Ecto neural progenitor cell (in vitro differentiated cells): ENCODE measurements at places on chromosomes 5 and 9.

- DNase-seq: peak; percentile 54
Measured at GRCh38 chr5:135149956-135150723, 116.1 kb upstream of the PITX1 start.

- DNase-seq: no peak
Measured at GRCh38 chr5:161085056-161085455, 233.0 kb upstream of the ATP10B start.

DNA sequence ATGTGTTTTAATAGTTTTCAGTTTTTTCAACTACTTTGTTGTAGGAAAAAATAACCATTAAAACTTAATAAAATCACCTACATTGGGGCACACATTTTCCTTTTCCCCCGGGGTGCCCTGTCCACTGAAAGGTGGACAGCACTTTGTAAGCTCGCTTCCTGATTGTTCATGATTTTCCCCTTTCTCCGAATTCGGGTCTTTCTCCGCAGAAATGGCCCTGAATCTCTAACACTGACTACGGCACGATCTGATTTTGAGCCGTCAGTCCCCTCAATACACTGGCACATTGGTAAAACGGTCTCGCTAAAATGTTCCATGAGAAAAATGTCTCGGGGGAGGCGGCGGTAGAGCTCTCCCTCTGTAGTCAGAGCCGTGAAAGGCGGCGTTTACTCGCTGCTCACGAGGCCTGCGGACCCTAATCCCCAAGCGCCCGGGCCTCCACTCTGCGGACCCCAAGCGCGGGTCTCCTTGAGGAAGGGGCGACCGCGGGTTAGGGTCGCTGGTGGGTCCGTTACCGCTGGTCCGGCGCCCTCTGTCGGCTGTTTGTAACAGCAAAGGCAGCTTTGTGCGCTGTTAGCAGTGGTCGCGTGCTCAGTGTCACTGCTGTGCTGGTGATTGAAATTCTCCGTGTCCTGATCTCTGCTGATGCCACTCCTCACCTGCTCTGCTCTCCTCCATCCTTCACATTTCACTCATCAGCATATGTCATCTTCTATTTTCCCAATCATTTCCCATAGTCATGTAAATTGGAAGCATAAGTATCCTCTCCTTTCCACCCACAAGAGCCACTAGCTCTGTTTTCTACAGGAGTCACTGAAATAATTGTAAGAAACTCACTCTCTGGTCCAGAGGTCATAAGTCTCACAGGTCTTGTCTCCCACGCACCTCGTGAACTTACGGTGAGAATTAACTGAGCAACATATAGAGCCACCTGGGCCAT lies 10.8 kb upstream of the IFNA2 start:
- peak; percentile 89 for DNase-seq

- no peak for DNase-seq
Measured at GRCh38 chr5:168305281-168305680, 13.8 kb downstream of the WWC1 start.

DNA sequence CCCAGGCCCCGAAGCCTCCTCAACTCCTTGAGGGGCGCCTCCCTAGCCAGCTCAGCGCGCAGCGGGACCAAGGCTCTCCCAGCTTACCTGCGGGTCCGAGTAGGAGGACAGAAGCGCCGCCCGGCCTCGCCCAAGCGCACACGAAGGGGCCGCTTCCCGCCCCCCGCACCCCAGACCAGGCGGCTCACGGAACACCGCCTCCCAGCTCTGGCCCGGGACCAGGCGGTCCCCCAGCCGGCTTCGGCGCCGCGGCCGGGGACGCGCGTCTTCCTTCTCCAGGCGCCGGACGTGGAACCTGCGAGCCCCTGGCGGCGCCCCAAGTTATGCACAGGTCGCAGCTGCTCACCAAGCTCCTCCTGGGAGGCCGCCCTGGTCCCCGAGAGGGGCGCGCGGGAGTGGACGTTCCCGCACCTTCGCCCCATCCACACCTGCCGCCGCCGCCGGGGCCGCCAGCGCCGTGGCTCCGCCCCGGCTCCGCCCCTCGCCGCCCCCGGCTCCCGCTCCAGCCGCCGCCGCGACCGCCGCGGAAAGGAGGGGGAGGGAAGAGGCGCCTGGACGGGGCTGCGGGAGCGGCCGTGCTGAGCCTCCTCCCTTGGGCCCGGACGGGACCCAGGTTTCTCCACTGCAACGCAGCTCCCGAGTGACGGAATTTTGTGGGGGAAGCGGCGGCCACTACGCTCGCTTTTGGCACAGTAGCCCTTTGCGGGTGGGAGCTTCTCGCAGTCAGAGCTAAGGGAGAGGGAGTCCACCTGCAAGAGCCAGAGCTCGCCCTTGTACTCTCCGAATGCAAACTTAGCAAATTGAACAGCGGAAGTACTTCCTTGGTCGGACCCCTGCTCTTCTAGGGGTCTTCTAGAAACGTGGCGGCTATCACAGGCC lies 77.5 kb upstream of the IFNE start:
- peak; percentile 81 for DNase-seq

DNA sequence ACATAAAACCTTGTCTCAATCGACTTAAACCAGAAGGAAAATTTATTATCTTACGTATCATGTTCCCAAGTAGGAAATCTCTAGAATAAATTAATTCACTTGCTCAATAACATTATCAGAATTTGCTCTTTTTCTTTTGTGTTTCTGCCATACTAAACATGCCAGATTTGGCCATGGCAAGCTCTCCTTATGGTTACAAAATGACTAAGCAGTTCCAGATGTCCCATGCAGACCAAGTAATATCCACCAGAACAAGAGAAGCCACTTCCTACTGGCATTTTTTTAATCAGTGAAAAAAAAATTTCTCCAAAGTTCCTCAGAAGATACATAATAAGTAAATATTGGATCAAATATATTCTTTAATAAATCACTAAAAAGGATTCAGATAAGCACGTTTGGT lies 25.2 kb upstream of the ADAMTS6 start:
- DNase-seq: no peak

GRCh38 chr5:100731768-100732167 lies 171.3 kb downstream of the ST8SIA4 start:
- DNase-seq: no peak

- no peak for DNase-seq
Measured at GRCh38 chr5:139371482-139372435, 11.3 kb downstream of the SLC23A1 start.

DNA sequence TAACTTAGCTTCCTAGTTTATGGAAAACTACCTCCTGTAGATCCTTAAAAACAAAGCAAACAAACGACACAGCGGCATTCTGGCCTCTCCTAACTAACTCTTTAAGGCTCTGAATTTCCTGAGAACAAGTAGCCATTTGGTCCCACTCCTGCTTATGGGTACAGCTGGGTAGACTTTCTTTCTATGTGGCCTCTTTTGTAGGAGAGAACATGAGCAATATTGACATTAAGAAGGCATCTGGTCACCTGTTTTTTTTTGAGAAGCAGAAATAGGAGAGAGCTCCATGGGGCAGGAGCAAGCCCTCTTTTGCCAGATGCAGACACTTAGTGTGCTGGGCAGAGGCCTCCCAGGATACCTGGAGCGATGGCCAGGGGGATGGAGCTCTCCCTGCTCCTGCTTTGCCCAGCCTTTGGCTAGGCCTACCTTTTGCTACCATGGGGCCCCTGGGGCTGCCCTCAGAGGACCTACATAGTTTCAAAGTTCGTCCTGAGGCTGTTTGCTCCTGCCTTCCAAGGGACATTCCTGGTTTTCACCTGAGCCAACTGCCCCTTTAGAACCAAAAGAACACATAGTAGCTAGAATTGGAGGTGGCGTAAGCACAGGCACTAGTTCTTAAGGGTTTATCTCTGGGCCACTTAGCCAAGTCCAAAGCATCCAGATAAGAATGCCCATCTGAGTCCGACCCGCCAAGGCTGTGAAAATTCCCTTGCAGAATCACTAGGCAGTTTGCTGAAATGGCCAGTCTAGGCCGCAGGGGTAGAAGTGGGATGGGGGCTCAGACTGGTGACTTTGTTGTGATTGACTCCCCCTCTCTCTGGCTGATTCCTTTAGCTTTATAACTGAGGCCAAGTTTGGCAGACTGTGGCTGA lies 2.4 kb upstream of the STC2 start:
- no peak for DNase-seq

DNA sequence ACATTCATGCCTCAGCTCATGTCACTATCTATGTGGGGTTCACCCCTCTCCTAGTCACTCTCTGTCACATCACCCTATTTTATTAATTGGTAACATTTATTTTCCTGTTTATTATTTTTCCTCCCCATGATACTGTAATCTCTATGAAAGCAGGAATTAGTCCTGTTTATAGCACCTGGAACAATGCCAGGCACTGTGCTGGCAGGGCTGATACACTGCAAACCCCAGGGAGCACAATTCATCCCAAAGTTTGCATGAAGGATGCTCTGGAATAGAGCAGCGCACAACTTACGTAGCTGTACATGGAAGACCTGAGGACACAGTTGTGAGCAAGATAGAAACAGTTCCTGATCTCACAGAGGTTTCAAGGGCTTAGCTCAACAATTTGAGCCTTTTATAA lies 103.2 kb downstream of the NSG2 start:
- no peak for DNase-seq

DNA sequence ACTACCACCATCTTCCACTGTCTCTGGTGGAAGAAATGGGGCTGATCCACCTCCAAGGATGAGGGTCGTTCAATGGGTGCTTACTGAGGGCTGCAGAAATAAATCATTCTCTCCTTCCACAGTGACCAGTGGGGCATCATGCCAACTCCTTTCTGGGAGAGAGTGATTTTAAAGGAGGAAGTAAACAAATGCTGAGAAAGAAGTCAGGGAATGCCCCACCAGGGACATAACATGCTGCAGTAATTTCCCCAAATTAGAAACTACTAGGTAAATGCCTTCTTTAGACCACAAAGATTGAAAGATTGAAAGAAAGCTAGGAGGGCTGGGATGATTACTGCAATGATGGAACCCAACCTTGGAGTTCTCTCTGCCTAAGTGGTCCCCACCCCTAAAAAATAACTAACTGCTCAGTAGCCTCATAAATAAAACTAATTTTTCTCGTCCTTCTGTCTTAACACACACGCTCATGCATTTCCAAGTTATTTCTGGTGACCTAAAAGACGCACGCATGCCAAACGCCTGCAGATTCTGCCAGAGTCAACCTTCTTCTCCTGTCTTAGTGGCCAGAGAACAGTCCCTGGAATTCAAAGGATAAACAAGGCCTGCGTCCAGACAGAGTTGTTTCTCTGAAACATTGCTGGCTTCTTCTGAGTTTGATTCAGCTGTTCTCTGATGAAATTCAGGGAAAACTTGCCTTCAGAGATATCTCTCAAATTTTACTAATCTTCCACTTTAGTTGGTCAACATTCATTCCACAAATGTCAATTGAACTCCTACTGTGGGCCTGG lies 250.0 kb downstream of the NR3C1 start:
- DNase-seq: no peak

DNA sequence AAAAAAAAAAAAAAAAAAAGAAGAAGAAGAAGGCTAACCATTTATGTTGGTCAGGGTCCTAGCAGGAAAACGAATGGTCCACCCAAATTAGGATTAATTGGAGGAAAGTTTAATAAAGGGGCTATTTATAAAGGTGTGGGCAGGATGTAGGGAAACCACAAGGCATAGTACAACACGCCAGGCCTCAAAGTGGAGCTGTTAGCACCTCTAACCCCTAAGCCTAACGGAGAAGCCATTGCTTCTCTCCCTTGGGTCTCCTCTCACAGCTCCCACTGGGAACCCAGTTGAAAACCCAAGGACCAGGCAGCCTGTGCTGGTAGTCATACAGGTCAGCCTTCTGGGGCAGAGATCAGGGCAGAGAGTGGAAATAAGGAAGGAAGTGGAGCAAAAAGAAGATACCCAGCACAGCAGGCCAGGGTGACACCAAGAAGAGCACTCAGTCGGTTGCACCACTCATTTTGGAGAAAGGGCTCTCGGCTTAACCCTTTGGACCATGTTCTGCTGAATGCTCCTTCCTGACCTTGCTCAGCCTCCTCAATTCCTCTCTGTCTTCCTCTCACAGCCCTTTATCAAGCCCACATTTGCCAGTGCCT lies 8.8 kb upstream of the GLIPR2 start:
- no peak for DNase-seq

- no peak for DNase-seq
Measured at GRCh38 chr5:140041099-140041491, 2.0 kb downstream of the NRG2 start.

GRCh38 chr5:32083981-32084430 lies 90.1 kb downstream of the GOLPH3 start:
- DNase-seq: no peak

GRCh38 chr5:73792687-73793320 lies 166.8 kb downstream of the ARHGEF28 start:
- DNase-seq: peak; percentile 75

GRCh38 chr5:141780952-141781781 lies 97.0 kb downstream of the PCDH1 start:
- no peak for DNase-seq

DNA sequence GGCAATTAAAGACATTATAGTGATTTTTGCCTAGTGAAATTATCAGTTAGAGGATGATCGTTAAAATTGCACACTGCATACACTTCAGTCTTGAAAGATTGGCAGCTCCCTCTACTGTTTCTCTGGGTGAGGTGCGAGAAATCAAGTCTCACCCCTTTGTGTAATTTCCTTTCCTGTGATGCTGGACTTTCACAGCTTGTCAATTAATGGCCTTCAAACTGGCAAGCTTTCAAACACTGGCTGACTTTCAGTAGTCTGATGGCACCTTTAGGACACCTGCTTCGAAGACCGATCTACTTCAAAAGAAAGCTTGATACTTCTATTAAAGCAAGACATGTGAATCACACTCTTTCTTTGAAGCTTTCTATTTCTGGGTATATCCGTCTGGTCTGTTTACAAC lies 706.7 kb upstream of the PTPRD start:
- no peak for DNase-seq

- no peak for DNase-seq
Measured at GRCh38 chr9:68995776-68996175, 18.1 kb downstream of the PRKACG start.

- DNase-seq: no peak
Measured at GRCh38 chr5:98898743-98899142, 30.1 kb downstream of the CHD1 start.

DNA sequence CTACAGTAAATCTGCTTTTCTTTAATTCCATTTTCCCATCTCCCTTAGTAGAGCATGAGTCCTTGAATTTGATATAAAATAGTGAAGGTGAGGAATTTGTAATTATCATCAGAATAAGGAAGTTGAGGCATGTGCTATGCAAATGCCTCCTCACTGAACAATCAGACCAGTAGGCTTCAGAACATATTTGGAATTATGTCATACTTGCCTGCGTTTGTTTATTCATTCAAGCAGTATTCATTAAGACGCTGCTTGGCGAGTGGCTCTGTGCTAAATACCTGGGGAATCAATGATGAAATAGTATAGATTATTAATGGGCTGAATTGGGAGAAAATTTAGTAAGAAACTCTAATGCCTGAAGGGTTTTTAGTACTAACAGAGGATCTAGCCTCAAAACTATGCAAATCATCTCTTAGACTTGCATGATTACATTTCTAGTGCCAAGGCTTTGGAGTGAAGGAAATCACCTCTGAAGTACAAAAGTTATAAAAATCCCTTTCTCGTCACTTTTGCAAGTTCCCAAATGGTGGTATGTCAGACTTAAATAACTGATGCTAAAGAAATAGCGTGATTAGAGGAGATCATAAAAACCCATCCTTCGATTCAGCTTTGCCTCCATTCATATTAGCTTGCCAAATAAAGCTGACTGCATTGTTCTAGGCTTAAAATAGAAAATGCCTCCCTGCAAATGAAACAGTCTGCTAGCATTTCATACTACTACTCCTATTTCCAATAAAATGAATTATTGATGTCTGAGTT lies 141.7 kb downstream of the PCSK5 start:
- DNase-seq: no peak

GRCh38 chr5:115335301-115335700 lies 38.8 kb upstream of the CCDC112 start:
- DNase-seq: no peak

GRCh38 chr5:31786090-31786631 lies 147.2 kb downstream of the PDZD2 start:
- no peak for DNase-seq
